ENCODE measurements at places on chromosomes 6 and 20. TPM values are rescaled to one million over a fixed set of nuclear protein-coding genes. Genes with fewer than 3 reads are reported as not detected.

DNA sequence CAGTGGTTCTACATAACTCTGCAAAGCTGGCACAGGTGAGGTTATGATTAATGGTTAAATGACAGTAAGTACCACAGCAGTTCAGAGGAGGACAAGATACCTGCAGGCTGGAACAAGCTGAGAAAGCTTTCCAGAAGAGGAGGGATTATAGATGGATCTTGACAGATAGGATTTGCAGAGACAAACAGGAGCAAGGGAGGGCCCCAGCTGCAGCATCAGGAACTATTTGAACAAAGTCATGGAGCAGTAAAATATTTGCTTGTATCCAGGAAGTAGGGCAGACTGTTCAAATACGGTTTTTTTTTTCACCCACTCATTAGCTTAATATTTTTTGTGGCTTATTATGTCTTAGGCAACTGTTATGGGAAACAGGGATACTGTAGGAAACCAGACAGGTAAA, 144.4 kb upstream of the MAN1A1 start:
- no peak for DNase-seq
- no peak overlapping the region for H3K4me3 ChIP-seq
- H3K36me3 ChIP-seq: no peaks in the 10 kb centered on the region
- no peaks in the 10 kb centered on the region for H3K27me3 ChIP-seq
- H3K4me1 ChIP-seq: peaks cover 7% of the 10 kb centered on the region

DNA sequence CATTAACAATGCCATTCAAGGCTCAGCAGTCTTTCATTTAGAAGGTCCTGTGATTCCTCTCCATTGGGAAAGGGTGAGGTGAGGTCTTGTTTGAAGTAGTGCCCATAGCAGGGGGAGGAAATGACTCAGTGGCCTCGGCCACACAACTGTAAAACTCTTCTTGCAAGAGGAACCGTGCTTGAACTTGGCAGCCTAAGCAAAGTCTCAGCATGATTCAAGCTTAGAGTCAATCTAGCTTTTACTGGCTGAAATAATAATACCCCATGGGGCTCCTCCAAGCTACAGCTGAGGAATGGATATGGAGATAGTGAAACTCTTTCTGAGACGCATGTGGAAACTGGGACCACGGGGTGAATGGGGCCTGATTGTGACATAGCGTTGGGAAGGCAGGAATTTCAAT, 428.2 kb downstream of the BMP2 start:
- no peaks in the 10 kb centered on the region for H3K36me3 ChIP-seq
- no peaks in the 10 kb centered on the region for H3K4me1 ChIP-seq

- H3K4me1 ChIP-seq: 0 out of 3 replicates have a peak, but pooled peaks cover 2% of the 10 kb centered on the region
- H3K27ac ChIP-seq: no peak overlapping the region
- no peaks in the 10 kb centered on the region for H3K36me3 ChIP-seq
- no peak overlapping the region for H3K4me3 ChIP-seq
- peaks cover 13% of the 10 kb centered on the region for H3K27me3 ChIP-seq
Observed at GRCh38 chr6:166624275-166624674, 2.8 kb downstream of the RPS6KA2 start.

- peak; percentile 91 for DNase-seq
- peak within 1 kb of the TSS; percentile 75 for H3K27ac ChIP-seq
- peak within 1 kb of the TSS; percentile 62 for H3K4me3 ChIP-seq
- peaks cover 43% of the 10 kb centered on the region for H3K4me1 ChIP-seq
- H3K27me3 ChIP-seq: no peaks in the 10 kb centered on the region
Observed at GRCh38 chr6:33204415-33205190, at the start of gene HSD17B8. Gene HSD17B8 (plus strand): TSS chr6:33204655. CDS start chr6:33204669, 14 bp downstream.

DNA sequence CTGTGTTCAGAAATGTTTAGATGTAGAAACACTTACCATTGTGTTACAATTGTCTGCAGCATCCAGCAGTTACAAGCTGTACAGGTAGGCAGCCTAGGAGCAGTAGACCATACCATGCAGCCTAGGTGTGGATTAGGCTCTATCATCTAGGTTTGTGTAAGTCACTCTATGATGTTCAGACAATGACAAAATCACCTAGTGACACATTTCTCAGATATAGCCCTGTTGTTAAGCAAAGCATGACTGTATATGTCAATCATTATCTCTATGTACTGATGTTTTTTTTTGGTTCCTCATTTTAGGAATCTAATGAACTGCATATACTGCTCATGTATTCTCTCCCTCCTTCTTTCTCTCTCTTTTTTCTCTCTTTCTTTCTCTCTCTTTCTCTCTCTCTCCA, 22.2 kb downstream of the CST8 start:
- DNase-seq: no peak
- H3K36me3 ChIP-seq: no peaks in the 10 kb centered on the region
- H3K4me3 ChIP-seq: no peak overlapping the region
- H3K27ac ChIP-seq: no peak overlapping the region

HCK gene
- total RNA-seq: not detected

DNA sequence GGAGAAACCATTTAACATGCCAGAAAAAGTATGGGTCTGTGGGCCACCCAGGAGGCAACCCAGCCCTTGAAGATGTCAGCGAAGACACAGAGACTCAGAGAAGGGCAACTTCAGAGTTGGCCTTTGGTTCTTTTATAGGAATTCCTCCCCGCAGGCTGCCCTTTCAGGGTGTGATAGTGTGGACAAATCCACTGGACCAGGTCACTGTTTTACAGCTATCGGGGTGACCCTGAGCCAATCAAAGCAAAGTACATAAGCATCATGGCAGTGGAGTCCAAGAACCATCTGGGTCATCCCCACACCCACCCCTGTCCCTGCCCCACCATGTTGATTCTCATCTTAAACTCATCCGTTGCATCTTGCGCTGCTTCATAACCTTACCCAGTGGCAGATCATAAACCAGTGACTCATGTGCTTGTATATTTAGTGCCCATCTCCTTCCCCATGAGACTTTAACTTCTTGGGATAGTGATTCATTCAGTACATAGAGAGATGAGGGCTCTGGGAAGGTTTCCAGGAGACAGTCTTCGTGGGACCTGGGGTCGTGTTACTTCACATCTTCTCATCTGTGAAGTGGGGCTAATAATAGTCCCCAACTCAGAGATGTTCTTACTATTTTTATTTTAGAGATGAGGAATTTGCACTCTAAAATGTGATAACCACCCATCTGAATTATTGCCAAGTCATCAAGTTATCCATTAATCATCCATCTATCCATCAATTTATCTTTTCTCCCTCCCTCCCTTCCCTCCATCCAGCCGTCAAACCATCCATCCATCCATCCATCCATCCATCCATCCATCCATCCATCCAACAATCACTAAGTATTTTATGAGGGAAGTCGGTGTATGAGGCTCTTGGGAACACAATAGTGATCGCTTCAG, 51.0 kb downstream of the EDN3 start:
- no peaks in the 10 kb centered on the region for H3K27me3 ChIP-seq
- no peaks in the 10 kb centered on the region for H3K36me3 ChIP-seq
- no peak for DNase-seq
- H3K4me3 ChIP-seq: no peak overlapping the region

GRCh38 chr20:51360451-51361201, 181.9 kb downstream of the NFATC2 start:
- no peak overlapping the region for H3K27ac ChIP-seq
- no peaks in the 10 kb centered on the region for H3K36me3 ChIP-seq
- H3K4me3 ChIP-seq: no peak overlapping the region
- no peaks in the 10 kb centered on the region for H3K4me1 ChIP-seq

All from K562 (cell line).